Left renal cortex interstitium (tissue), 4 donors: ENCODE measurements at places on chromosomes 2 and 18. TPM values are rescaled to one million over a fixed set of nuclear protein-coding genes. Genes with fewer than 3 reads are reported as not detected.

Gene SH2D6
- 0.56 TPM for polyA plus RNA-seq

Gene IL1F10
- not detected for polyA plus RNA-seq

Gene SERPINB2
- 0.09 TPM for polyA plus RNA-seq

Gene CTDSP1
- 169 TPM for polyA plus RNA-seq

Gene MBP
- polyA plus RNA-seq: 18.5 TPM

Gene DSC2
- 34.2 TPM for polyA plus RNA-seq

Gene PDE1A
- 23.3 TPM for polyA plus RNA-seq

Gene MSTN
- polyA plus RNA-seq: 1.9 TPM

Gene ZNF385B
- 12.6 TPM for polyA plus RNA-seq

Gene AFF3
- 23.4 TPM for polyA plus RNA-seq

Gene PSD4
- polyA plus RNA-seq: 17.1 TPM

Gene TLX2
- polyA plus RNA-seq: 0.14 TPM

Gene IL36G
- 0.25 TPM for polyA plus RNA-seq

Gene IL36A
- polyA plus RNA-seq: not detected
